ENCODE measurements at places on chromosomes 12 and 14.

- DNase-seq: no peak
These were observed 7.7 kb downstream of the KCNH3 start for GRCh38 chr12:49546481-49546880.

DNA sequence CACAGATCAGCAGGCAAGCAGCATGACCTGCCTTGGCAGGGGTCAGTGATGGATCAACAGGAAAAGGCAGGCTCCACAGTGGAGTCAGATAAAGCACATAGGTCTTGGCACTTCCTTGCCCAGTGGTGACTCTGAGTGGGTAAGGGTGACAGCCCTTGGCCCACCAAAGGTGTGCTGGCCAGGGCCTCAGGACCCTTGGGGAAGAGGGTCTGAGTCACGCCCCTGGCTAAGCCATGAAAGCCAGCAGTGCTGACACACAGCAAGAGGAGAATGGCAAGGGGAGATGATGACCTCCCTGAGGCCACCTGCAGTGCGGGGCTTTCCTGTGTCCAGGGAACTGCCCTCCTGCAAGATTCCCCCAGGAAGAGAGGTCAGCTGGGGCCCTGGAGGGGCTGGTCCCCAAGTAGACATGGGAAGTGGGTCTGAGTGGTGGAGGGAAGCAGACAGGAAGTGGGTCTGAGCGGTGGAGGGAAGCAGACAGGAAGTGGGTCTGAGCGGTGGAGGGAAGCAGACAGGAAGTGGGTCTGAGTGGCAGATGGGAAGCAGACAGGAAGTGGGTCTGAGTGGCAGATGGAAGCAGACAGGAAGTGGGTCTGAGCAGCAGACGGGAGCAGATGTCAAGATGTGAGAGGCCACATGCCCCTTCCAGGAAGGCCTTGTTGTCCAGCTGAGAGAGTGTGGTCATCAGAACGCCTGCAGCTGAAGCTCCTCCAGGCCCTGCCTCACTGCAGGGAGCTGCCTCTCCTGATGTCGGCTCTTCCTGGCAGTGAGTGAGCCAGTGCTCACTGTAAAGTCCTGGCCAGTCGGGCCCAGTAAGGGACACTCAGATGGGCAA lies 34.8 kb downstream of the DIO3 start:
- no peak for DNase-seq

DNA sequence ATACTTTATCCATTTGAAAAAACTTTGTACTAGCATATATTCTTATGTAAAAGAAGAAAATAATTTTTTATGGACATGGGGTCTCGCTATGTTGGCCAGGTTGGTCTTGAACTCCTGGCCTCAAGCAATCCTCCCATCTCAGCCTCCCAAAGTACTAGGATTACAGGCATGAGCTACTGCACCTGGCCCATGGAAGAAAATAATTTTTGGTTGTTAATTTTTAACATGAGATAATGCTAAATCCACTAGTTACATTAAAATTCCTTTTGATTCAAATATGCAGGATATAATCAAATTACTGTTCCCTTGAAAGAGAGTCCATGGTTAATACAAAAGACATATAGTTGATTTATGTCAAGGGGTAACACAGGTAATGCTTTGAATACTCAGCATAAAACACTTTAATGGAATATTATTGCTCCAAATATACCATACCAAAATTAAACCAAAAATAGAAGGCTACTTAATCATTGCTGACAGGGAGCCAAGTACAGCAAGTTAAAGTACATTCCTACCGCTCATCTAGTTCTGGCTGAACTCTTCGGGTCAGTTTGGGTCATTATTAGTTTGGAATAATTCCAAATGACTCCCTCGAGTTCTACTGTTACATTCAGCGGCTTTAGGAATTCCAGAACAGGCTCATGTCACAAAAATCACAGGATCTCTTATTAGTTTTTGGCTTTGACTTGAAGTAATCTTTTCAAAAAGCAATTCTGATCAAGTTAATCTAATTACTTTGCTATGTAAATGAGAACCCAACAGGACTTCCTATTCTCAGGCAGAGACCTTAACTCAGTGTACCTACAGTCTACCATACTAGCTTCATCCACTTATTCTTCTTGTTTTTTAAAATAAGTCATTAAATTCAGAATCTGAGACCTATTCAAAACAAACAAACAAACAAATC lies 6.1 kb downstream of the SOS2 start:
- peak; percentile 36 for DNase-seq

GRCh38 chr14:37616853-37617252 lies 21.4 kb downstream of the TTC6 start:
- DNase-seq: no peak

DNA sequence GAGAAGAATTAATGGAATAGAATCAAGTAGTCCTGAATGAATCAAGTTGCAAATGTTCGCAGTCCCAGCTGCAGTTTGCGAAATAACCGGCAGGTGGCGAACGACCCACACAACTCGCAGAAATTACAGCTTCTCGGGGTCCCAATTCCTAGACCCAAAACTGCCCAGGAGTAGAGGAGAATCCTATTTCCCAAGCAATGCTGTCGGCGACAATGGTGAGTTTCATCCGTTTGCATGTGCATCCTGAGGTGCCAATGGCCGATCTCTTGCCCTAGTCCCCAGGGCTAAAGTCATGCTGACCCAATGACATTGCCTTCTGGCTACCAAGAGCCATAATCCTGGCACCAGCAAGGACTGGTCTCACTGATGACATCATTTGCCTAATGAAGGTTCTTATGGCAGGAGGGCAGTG lies 8.5 kb upstream of the ASCL1 start:
- DNase-seq: peak; percentile 3

DNA sequence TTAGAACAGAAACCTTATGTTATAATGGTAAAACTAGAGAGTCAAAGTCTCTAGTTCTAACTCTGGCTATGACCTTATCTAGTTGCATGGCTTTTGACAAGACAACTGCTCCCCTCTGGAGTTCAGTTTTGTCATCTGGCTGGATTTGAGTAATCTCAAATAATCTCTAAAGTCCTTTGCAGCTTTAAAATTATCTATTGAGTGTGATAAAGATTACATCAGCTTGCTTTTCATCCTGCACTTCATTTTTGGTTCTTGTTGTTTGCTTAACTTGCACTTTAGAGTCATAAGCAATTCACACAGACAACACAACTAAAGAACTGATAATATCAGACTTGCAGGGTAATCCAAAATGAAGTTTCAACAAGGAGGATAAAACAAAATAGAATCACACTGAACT lies 2.3 kb downstream of the AKAP5 start:
- no peak for DNase-seq

DNA sequence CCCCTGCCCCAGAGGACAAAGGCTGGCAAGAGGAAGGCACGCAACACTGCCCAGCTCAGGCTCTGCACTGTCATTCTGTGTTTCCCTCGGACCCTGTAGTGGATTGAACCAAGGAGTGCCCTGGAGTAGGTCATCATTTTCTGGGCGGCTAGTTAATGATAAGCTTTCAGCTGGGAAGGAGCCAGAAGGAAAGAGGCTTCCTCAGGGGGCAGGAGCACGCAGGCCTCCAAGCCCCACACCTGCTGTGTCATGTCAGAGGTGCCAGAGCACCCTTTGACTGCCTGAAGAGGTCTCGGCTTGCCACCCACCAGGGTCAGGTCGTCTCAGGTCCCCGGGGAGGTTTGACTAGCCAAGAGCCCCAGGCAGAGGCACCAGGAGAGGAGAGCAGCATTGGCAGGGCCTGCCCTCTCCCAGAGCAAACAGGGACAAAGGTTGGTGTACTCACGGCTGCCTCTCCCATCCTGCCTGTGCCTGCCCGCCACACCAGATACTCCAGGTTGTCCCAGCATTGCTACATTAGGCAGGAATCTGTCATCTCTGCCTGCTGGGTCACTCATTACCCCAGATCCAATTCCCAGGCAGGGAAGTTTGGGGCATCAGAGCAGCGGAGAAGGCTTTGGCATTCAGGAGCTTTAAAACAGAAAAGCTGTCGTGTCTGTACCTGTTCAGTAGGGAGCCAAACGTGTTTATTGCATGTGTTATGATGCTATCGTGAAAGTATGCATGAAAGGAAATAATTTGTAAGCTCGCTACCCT lies 33.5 kb upstream of the ATP2A2 start:
- no peak for DNase-seq

- no peak for DNase-seq
These were observed 126.5 kb upstream of the CCND2 start for GRCh38 chr12:4147031-4147481.

- no peak for DNase-seq
These were observed 587 bp downstream of the SELPLG start for GRCh38 chr12:108633081-108633533.

- no peak for DNase-seq
These were observed 3.8 kb upstream of the NUMB start for GRCh38 chr14:73462048-73462715.

- no peak for DNase-seq
These were observed 89.0 kb downstream of the PTPRR start for GRCh38 chr12:70831543-70831942.

DNA sequence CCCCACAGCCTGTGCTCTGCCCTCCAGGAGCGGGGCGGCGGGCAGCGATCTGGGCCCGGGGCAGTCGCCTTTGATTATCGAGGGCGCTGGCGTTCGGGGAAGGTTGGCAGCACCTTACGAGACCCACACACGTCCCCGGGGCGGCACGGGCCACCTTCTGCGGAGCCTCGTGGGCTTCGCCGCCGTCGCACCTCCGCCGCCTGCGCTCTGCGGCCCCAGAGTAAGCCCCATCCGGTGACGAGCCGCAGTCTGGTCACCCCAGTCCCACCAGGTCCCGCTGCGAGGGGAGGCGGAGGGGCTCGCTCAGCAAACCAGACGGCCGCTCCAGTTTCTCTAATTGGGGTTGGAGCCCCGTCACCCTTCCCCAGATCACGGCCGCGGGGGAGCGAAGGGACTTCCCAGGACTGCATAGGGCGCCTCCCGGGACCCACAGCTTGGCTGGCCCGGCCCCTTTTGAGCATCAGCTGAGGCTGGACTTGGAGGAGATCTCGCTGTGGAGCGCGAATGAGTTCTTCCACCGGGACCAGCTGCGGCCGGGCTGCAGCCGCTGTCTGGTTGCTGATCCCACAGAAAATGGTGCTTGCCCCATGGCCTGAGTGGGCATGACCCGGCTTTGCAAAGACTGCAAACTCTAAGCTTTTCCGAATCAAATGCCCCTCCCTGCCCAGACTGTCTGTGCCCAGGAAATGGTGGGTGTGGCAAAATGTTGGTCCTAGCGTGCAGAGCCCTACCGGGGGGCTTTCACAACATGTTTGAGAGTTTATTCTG lies 560 bp downstream of the LGALS3 start:
- no peak for DNase-seq

- DNase-seq: no peak
These were observed 41.9 kb downstream of the CYP46A1 start for GRCh38 chr14:99725774-99726537.

DNA sequence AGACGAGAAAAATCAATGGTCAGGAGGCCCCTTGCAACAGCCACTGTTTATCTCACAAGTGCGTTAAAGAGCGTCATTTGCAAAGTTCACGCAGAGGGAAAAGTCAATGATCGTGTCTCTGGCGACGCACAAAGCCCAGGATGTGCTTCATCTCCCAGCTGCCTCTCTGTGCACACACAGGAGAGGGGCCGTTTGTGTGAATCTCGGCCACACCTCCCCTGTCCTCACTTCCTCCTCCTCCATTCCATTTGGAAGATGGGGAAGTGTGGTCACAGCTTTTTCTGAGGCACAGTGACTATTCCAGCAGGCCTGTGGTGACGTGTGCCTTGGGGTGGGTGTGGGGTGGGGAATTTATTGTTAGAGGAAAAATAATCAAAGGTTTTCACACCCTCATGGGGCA lies 90.4 kb downstream of the RBM19 start:
- no peak for DNase-seq

DNA sequence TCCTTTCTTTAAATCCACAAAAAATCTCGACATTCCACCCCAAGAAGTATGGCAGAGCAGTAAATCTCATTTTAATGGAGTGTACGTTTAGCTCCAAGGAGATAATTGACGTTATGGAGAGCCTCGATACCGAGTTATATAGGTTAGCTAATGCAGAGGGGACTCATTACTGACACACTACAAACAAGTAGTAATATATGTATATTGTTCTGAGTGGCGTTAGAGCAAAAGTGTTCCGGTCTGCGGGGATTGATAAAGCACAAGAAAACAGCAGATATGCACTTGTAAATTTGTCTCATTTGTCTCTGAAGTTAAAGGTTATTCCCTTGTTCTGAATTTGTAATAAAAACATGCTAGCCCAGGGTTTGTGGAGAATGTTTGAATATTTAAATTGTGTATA lies 84.1 kb downstream of the BCL11B start:
- no peak for DNase-seq

DNA sequence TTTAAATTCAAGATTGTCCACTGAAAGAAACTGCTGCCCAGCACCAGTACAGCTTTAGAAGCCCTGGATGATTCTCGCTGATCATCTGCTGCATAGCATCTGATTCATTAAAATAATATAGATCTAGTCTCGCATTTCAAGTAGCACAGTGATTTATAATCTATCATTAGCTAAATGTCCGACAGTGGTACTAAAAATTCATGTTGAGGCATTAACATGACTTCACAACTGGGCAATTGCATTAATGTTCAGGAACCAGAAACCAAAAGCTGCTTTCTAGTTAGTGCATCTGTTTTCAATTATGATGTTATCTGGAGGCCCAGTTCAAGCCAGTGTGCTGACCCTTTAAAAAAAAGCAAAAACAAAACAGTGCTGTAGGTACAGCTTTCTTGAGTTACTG lies 1987.2 kb upstream of the SEL1L start:
- peak; percentile 32 for DNase-seq

- no peak for DNase-seq
These were observed 76.6 kb downstream of the HSPB8 start for GRCh38 chr12:119255314-119255713.

GRCh38 chr12:57888409-57889157 lies 42.1 kb upstream of the CTDSP2 start:
- DNase-seq: no peak

GRCh38 chr14:73136387-73137225 lies at the start of gene PSEN1:
Gene PSEN1 (plus strand): TSS chr14:73136507. CDS start chr14:73148020, 11,513 bp downstream.
- peak; percentile 76 for DNase-seq

- DNase-seq: peak; percentile 57
These were observed 18.7 kb upstream of the EPYC start for GRCh38 chr12:91023326-91024004.

- DNase-seq: no peak
These were observed 123.9 kb downstream of the SUDS3 start for GRCh38 chr12:118500299-118500698.

GRCh38 chr12:109069307-109070271 lies 17.2 kb downstream of the USP30 start:
- no peak for DNase-seq

- no peak for DNase-seq
These were observed 4.9 kb upstream of the WIF1 start for GRCh38 chr12:65125975-65126374.

DNA sequence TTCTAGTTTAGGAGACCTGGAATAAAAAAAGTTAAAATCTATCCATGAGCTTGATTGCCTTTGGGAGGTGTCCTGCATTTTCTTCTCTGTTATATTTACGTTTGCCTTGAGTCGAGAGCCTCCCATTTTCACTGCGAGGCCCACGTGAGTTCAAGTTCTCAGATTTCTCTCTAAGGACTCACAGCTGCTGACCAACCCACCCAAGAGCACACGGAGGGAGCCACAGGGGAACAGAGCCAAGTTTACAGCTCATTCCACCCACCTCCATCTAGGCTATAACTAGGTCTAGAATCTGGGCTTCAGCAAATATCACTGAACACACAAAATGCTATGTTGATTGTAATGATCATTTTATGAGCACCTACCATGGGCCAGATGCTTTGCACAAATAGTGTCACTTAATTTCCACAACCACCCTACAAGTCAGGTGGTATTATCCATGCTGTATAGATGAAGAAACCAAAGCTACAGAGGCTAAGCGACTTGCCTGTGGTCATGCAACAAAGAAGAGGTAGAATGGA lies 16.7 kb downstream of the ALDH1L2 start:
- peak; percentile 71 for DNase-seq

- no peak for DNase-seq
These were observed 1019.8 kb downstream of the GALC start for GRCh38 chr14:86973177-86973576.

- no peak for DNase-seq
These were observed 239.1 kb downstream of the DIO2 start for GRCh38 chr14:79972230-79972629.
